Non-pigmented ciliary epithelial cell (primary cell): ENCODE measurements at places on chromosomes 7 and 10.

GRCh38 chr7:97024209-97025129 is at the start of gene DLX5:
Gene DLX5, minus strand, starts transcription at chr7:97024831. Its CDS starts 208 bp downstream, at chr7:97024623.
- no peak for DNase-seq

GRCh38 chr10:90226517-90226916 is 525.1 kb downstream of the KIF20B start:
- DNase-seq: no peak

- DNase-seq: no peak
Measured at GRCh38 chr10:131979821-131980270, 1.9 kb downstream of the BNIP3 start.

GRCh38 chr7:37234334-37234733 is 214.3 kb downstream of the ELMO1 start:
- no peak for DNase-seq

GRCh38 chr10:95242581-95243317 is 48.1 kb downstream of the PDLIM1 start:
- DNase-seq: no peak

- no peak for DNase-seq
Measured at GRCh38 chr7:47497367-47498096, 84.4 kb downstream of the TNS3 start.

DNA sequence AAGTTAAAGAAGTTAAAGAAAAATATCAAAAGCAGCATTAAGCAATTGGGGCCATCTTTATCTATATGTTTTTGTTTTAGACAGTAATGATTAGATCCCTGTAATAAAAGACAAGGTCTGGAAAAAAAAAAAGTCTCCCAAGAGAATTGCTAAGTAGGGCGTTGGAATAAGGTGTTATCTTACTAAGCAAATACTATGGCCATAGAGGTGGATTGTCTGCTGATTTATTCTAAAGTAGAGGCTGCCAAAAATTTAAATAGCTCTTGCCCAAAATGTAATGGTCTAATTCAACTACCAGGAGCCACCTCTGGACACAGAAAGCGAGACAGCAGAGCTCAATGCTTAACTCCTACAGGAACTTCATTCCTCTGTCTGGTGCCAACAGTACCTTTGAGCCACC is 71.6 kb downstream of the HERPUD2 start:
- DNase-seq: no peak

DNA sequence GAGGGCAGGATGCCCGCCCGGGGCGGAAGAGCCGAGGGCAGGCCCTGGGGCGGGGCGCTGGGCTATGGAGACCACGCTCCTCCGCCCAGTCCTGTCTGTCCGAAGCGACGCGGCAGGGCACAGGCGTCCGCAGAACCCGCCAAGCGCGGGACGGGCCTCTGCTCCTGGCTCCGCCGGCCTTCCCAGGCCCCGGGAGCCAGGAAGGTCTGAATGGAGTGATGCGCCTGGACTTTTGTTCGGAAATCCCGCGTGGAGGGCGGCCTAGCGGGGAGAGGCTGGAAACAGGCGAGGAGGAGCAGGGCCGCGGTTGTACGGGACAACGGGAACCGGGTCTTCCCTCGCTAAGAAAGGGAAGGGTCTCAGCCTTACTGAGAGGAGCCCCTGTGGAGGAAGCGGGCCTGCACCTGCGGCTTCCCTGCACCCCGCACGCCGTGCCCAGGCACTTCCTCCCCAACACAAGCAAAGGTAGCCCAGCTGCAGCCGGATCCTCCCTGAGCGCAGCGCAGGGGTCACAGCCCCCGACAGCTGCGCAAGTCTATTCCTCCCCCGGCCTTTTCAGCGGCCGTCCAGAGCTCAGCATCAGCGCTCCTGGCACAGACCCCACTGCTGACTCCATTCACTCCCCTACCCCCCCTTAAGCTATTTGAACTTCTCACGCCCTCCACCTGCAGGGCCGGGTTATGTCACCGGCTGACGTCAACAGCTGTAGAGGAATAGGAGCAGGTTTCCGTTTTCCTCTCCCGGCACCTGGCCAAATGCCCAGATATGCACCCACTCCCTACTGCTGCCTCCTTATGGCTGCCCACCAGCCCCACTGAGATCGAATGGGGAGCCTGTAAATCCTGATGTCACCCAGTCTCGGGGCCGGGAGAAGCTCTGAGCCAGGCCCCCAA is 143.2 kb upstream of the RET start:
- no peak for DNase-seq

GRCh38 chr7:25758559-25758958 is 393.4 kb upstream of the NFE2L3 start:
- DNase-seq: no peak

- DNase-seq: no peak
Measured at GRCh38 chr10:78196396-78196795, 162.7 kb downstream of the RPS24 start.
